CD4-positive, alpha-beta T cell treated with Interleukin-2 at 100 ng/mL for 4 hours (primary cell): ENCODE measurements at places on chromosomes 7 and 10.
A peak's percentile ranks its signal among the peaks of the same experiment; 100 is the strongest.

- DNase-seq = no peak
Measured at GRCh38 chr7:46165276-46165675, 244.2 kb upstream of the IGFBP3 start.

DNA sequence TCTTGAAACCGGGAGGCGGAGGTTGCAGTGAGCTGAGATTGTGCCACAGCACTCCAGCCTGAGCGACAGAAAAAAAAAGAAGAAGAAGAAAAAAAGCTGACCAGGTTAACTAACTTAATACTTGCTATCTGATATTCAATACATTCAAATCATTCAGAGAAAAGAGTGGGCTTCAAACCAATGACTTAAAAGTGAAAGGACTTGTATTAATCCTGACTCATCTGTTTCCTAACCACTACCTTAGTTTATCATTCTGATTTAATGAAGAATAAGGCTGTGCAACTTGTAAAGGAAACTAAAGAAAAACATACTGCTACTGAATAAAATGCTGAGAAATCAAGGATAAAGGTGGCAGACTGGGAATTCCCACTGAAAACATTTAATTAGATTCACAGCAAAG, 128.4 kb downstream of the NRBF2 start:
- DNase-seq = no peak

DNA sequence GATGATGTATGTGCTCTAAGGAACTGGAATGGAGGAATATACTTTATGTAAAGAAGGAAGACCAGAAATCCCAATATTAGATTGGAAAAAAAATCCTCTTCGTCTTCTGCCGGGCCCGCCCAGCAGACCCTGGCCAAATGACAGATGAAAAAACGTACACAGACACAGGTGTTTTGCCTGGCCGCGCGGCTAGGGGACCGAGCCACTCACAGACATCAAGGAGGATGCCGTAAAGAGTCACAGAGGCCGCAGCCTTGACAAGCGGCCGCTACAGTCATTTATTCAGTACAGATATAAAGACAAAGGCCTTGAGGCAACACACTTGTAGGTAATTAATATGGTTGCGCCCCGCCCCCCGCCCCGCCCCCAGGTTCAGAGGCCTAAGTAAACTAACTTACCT, 594.1 kb downstream of the GRM8 start:
- DNase-seq = no peak

- no peak for DNase-seq
Measured at GRCh38 chr7:157516311-157516710, 179.5 kb downstream of the DNAJB6 start.

DNA sequence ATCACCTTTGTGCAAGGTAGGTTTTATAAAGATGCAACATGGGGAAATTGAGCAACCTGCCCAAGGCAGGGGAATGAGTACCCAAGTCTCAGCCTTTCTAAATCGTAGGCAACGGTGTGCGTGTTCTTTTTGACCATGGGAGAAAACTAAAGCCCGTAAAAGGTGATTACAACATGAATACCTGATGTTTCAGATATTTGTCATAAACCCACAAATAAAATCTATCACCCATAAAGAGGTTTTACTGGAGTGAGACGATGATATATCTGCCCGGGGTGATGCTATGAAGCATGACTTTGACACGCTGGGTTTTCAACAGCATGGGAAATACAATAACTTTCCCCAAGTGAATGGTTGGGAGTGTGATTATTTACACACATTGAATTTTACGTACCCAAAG, 406.3 kb upstream of the KLF6 start:
- no peak for DNase-seq

- DNase-seq = peak; percentile 10
Measured at GRCh38 chr10:114498413-114499111, 94.3 kb upstream of the AFAP1L2 start.

DNA sequence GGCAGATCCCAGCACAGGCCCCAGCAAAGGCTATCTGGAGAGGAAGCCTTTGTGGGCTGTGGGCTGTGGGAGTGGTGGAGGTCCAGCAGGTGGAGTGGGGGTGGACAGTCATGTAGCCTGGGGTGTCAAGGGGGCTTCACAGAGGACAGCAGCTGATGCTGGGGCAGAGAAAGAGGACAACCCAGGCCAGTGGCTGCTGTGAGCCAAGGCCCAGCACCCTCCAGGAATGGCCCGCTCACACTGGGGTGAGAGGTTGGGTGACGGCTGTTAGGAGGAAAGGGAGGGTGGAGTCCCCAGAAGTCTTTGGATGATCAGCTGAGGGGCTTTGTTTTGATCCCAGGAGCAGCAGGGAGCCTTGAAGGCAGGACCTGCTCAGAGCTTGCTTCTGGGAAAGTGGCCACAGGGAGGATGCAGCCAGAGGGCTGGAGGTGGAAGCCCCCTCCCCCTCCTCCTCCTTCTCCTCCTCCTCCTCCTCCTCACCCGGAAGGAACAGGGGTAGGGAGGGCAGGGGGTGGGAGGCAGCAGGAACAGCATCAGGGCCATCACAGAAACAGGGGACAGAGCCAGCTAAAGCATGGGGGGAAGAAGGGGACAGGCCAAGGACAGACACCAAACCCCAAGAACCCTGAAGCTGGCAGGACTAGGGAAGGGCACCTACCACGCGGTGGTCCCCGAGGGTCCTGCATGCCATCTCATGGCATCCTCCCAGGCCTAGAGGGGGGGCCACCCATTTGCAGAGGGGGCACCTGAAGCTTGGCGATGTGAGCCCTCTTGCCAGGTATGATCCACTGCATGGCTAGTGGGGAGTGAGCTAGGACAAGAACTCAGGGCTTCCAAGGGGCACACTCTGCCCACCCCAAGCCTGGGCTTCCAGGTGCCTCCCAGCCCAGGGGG, 144.9 kb downstream of the GRID1 start:
- DNase-seq = no peak

DNA sequence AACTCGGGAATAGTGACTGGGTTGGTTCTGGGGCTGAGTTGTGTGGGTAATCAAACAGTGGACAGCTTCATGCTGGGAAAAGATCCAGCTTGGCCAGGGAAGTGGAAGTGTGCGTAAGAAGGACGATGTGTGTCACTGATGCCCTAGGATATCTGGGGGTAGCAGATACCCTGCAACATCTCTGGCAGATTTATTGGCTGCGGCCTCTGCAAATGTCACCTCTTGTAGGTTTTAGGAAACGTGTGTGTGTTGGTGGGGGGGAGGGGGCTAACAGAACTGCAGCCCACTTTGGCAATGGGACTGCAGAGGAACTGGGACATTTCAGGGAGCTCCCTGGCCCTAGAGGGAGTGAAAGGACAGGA, 965 bp upstream of the AGAP3 start:
- no peak for DNase-seq

- no peak for DNase-seq
Measured at GRCh38 chr10:18822156-18822555, 162.9 kb downstream of the ARL5B start.

DNA sequence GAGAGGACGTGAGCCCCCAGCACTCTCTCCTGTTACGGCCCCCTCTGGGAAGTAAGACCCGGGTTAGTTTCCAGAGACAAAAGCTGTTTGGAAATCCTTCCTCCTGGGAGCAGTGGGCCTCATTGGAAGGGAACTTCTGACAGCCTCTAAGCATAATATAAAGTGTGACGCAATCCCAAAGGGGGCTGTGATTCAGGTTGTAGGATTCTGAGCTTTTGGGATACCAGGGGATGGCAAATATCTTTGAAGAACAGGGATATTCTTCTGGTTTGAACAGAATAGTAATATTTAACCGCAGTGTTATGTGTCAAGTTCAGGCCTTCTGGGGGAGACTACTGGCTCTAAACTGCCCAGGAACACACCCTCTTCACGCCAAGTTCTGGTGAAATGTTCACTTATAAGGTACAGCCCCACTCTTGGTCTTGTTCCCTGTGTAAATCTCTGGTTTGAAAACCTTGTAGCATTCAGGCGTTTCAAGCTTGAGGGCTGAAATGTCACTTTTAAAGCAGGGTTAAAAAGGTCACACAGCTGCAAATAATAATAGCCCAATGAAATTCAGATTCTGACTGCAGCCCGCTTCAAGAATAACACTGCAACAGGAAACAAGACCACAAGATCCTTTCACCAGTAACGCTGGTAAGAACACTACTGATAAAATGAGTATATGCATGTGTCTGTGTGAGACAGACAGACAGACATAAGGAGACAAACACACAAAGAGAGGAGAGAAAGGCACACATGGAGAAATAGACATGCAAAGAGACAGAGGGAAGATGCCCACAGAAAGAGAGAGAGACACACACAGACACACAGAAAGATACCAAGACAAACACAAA, 69.0 kb downstream of the CREB5 start:
- DNase-seq = no peak

GRCh38 chr10:127738512-127739424, 1.8 kb downstream of the FOXI2 start:
- no peak for DNase-seq

GRCh38 chr7:56483861-56484550, 367.8 kb upstream of the NUPR2 start:
- DNase-seq = no peak

DNA sequence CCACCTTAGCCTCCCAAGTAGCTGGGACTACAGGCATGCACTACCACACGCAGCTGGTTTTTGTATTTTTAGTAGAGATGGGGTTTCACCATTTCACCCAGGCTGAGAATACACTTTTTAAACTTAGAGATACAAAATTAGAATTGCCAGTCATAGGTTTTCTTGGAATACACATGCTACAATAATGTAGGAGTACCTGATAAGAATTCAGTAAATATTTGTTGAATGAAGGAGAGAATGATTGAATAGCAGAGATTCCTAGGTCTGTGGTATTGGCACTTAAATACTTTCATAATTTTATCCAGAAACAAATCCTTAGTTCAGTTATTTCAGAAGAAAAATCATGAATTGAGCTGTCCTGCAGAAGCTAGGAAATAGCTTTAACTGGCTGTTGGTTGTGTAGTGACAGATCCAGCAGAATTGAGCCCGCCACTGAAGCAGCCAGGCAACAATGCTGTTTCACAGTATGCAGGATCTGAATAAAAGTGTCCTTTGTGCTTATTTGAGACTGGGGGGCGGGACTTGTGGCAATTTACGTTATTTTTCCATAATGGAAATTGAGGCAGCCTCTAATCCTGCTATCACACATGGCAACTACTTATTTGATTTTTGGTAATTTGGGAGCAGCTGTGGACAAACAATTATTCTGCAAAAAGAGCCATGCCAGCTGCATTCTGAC, 31.5 kb downstream of the NRF1 start:
- DNase-seq = no peak

GRCh38 chr10:92313750-92314149, 22.8 kb downstream of the MARCHF5 start:
- no peak for DNase-seq

GRCh38 chr10:12790270-12790669, 211.2 kb downstream of the CCDC3 start:
- DNase-seq = no peak

DNA sequence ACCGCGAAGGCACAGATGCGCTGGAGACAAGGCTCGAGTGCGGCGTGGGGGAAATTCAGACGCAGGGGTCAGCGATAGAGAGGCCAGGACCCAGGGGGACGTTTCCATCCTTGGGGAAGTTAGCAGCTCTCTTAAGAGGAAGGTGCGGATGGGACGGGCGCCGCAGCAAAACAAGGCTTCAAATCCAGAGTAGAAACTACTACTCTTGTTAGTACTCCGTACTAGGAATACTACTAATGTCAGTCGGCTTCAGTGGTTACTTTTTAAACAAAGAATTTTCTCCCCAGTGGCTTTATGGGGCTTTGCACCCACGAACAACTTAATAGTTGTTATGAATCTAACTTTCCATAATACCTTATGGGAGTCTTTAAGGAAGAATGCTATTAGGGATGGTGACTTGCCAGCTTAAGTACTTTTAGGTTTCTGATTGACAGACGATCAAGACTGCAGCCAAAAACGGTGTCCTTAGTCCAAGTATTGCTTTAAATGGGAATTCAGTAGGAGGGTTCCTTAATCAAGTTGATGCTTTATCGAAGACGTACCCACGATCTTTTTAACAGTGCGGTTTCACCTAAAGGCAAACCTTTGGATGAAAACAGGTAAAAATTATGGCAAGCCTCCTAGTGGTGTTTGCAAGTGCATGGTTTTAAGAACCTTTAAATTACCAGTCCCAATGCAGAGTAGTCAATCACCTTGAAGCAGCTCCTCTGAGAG, 812 bp upstream of the IDE start:
- DNase-seq = peak; percentile 42

DNA sequence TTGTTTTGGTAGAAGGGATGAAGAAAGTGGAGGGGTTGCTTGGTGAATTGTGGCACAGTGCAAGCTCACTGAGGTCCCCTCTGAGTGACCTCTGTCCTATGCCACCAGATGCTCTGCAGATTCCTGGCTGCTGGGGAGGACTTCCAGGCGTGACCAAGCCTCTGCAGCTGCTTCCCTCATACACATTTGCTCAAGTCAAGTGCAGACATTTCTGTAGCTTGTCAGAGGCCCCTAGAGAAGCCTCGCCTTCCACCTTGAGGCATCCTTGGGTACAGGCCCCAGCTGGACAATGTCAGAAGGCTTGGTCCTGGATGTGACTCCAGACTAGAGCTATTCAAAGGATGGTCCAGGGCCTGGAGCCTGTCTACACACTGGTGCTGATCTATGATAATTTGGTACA, 464.2 kb downstream of the PLXNA4 start:
- no peak for DNase-seq

DNA sequence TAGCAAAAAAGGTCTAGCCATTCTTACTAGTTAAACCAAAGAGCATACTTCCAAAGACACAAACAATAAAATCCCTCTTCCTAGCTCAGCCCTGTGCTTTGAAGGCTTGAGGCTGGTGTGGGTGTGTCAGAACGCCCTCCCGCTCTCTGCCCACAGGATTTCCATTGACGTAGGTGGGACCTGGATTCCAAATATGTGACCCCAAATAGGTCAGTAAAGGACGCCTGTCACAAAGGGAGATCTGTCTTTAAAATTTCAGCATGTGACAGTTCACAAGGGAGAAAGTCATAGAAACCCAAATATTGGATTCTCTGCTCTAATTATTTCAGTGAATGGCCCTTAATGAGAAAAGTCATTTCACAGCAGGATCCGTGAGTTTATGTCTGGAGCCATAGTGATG, 39.9 kb upstream of the LYZL1 start:
- DNase-seq = no peak

DNA sequence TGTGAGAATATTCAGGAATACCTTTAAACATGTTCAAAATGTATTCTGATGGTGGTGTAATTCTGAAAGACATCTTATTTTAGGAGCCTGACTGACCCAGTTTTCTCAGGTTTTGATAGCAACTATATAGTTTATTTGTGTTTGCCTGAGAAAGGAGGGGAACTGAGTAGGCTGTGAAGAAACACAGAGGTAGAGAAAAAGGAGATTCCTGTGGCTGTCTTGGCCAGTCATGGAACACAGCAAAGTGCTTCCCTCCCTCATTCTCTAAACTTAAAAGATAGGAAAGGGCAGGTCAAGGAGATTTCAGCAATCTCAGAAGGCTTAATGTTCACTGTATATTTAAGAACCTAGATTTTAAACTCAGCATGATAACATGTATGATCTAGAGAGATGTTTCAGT, 43.5 kb downstream of the ZMYND11 start:
- DNase-seq = no peak

DNA sequence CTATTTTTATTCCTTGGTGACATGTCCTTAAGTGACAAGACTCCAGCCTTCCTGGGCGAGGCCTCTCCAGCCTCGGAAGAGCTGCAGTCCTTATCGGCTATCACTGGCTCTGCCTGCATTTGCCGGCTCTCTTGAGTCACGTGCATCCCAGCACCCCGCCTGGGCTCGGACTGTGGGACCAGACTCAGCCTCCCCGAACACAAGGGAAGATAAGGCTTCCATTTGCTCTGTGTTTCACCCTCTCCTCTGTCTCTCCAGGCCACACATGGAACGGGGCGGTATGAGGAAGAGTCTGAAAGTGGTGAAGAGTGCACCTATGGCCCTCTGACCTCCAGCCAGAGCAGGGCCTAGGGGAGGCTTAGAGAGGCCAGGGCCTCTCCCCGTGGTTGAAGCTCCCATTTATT, 4.7 kb downstream of the GDF2 start:
- no peak for DNase-seq
